ENCODE measurements at places on chromosomes 4 and X. TPM values are rescaled to one million over a fixed set of nuclear protein-coding genes. Genes with fewer than 3 reads are reported as not detected.

DNA sequence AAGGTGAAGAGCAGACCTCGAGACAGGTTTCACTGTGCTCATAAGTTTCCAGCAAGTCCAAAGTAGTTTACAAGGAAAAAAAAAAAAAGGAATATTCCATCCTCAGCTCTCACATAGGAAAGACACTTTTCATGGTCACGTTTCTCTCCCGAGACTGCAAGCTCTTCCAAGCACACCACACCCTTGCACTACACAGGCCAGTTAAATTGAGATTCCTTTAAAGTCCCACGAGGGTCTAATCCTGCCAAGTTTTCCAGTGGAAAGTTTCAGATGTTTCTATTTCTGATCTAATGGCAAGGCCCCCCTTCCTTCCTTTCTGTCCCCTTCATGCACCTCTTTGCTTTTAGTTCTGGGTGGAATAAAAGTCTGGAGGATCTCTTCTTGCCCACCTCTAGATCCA lies 67.9 kb upstream of the PCDH19 start:
- H3K27me3 ChIP-seq, result no peaks in the 10 kb centered on the region
- H3K4me1 ChIP-seq, result no peaks in the 10 kb centered on the region
- H3K27ac ChIP-seq, result no peak overlapping the region
- H3K36me3 ChIP-seq, result no peaks in the 10 kb centered on the region

DNA sequence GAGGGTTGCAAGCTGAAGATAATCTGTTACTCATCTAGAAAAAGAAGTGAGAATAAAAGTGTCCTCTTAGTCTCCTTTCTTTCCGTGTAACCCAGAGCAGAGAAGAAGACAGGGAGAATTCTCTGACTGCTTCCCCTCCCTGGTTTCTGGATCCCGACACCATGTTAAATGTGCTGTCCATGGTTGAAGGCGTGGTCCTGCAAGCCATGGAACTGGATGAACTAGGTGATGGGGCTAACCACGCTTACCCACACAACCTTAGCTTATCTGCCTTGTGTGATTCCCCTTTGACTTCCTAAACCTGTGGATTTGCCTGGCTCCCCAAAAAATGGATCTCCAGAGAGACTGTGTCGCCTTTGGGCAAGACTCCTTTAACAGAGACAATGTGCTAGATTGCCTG lies 907.6 kb downstream of the FSTL5 start:
- H3K27me3 ChIP-seq, result no peaks in the 10 kb centered on the region
- H3K36me3 ChIP-seq, result no peaks in the 10 kb centered on the region
- H3K4me1 ChIP-seq, result no peaks in the 10 kb centered on the region
- H3K27ac ChIP-seq, result no peak overlapping the region
- no peak for DNase-seq
- H3K4me3 ChIP-seq, result no peak overlapping the region

- no peak overlapping the region for H3K4me3 ChIP-seq
- H3K27me3 ChIP-seq, result peaks cover 10% of the 10 kb centered on the region
- no peak for DNase-seq
- H3K4me1 ChIP-seq, result no peaks in the 10 kb centered on the region
Observed at GRCh38 chr4:151573474-151573873, 164.5 kb downstream of the FHIP1A start.

DNA sequence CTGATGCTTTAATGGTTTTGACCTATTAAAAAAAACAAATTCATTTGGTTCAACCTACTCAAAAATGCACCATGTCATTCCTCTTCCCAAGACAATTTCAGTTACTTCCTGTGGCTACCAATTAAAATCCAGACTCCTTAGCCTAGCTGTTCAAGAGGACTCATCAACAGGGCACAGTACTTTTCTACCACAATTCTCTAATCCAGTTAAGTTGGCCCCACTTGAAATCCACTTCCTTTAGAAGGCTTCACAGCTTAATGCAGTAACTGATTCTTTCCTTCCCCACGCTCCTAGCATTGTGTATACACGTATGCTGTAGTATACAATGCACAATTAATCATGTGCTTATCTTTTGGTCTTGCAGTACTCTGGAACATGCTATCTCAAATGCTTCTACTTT lies 129.8 kb downstream of the UGT8 start:
- peaks cover 1% of the 10 kb centered on the region for H3K27me3 ChIP-seq
- H3K36me3 ChIP-seq, result no peaks in the 10 kb centered on the region
- no peaks in the 10 kb centered on the region for H3K4me1 ChIP-seq
- no peak overlapping the region for H3K4me3 ChIP-seq
- no peak for DNase-seq
- H3K27ac ChIP-seq, result no peak overlapping the region

DNA sequence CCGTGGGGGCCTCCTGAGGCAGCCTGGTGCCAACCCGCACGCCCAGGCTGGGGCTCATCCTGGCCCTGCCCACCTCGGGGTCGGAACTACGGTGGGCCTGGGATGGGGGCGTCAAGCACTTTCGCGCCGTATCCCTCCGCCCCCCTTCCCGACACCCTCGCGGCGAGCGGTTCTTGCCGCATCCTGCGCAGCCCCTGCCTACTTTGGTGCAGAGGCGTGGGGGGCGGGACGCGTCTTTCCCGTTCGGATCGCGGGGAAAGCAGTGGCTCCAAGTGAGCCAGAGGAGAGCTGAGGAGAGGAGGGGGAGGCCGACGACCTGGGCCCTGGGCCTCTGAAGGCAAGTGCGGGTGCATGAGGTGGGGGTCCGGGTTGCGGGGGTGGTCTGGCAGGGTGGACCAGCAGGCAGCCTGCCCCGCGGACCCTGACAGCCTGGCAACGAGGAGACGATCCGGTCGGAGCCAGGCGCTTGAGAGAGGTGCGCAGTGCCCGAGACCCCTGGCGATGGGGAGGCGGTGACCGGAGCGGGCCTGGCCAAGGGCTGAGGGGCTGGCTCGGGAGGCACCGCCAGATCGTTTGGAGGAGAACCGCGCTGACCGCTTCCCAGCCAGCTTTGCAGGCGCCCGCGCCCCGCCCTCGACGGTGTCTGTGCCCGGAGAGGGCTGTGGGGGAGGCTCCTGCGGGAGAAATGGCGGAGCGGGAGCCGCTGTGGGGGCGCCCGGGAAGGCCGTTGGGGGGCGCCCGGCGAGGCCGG lies at the start of gene GPRASP2:
Gene GPRASP2 (plus strand): TSS at position 233 of the 751 bp plus-strand sequence. CDS start 2,422 bp downstream, outside the sequence.
- peaks cover 19% of the 10 kb centered on the region for H3K4me1 ChIP-seq
- H3K4me3 ChIP-seq, result peak within 1 kb of the TSS; percentile 76
- no peaks in the 10 kb centered on the region for H3K36me3 ChIP-seq
- peaks cover 13% of the 10 kb centered on the region for H3K27me3 ChIP-seq
- H3K27ac ChIP-seq, result peak within 1 kb of the TSS; percentile 42
- peak; percentile 43 for DNase-seq

DNA sequence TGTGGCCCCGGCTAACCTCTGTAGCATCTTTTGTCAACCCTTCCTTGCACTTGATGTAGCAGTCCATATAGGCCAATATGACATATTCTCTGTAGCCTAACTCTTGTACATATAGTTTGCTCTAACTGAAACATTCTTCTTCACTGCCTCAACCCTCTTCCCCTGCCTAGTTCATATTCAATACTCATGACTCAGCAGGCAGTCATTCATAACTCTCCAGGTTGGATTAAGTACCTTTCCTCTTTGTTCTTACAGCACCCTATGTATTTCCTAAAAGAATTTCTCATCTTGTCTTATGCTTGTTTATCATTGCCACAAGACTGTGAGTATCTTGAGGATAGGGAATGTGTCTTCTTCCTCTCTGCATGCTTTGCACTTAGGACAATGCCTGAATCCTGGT lies 76.9 kb downstream of the TMLHE start:
- H3K36me3 ChIP-seq, result peaks cover 16% of the 10 kb centered on the region
- no peaks in the 10 kb centered on the region for H3K4me1 ChIP-seq
- H3K27me3 ChIP-seq, result no peaks in the 10 kb centered on the region
- H3K4me3 ChIP-seq, result no peak overlapping the region
- H3K27ac ChIP-seq, result no peak overlapping the region

The RPS6KA6 gene
- not detected for total RNA-seq

DNA sequence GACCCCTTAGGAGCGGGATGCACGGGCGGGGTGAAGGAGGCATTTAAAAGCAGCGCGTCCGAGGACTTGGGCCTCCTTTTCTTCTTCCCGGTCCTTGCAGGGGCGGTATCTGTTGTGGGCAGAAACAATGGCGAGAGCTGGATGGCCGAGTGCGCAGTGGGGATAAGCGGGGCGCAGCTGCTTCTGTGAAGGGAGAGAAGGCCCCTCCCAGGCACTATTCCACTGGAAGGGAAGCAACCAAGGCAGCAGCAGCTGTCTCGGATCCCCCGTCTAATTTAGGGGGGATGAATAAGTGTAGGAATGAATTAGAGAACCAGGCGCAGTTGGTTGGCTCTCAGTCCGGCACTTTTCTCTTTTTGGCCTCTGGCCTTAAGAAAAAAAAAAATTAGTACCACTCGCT lies 995 bp downstream of the SMARCA5 start:
- peaks cover 33% of the 10 kb centered on the region for H3K36me3 ChIP-seq
- H3K27ac ChIP-seq, result peak overlapping the region; percentile 93
- peak overlapping the region; percentile 95 for H3K4me3 ChIP-seq
- H3K4me1 ChIP-seq, result peaks cover 31% of the 10 kb centered on the region
- H3K27me3 ChIP-seq, result no peaks in the 10 kb centered on the region

GRCh38 chr4:1533501-1534064 lies 127.3 kb upstream of the NKX1-1 start:
- H3K36me3 ChIP-seq, result no peaks in the 10 kb centered on the region
- H3K4me3 ChIP-seq, result no peak overlapping the region
- no peak for DNase-seq
- H3K27ac ChIP-seq, result no peak overlapping the region
- peaks cover 12% of the 10 kb centered on the region for H3K27me3 ChIP-seq

The MAGEA12 gene
- total RNA-seq, result not detected

GRCh38 chr4:123423819-123424218 lies 27.2 kb downstream of the SPRY1 start:
- H3K36me3 ChIP-seq, result peaks cover 14% of the 10 kb centered on the region
- H3K4me3 ChIP-seq, result peak overlapping the region; percentile 72
- peak overlapping the region; percentile 100 for H3K27ac ChIP-seq
- DNase-seq, result peak; percentile 48

GRCh38 chr4:155974476-155974749 lies 20.7 kb upstream of the CTSO start:
- no peak for DNase-seq
- H3K4me3 ChIP-seq, result no peak overlapping the region
- no peak overlapping the region for H3K27ac ChIP-seq
- no peaks in the 10 kb centered on the region for H3K4me1 ChIP-seq

DNA sequence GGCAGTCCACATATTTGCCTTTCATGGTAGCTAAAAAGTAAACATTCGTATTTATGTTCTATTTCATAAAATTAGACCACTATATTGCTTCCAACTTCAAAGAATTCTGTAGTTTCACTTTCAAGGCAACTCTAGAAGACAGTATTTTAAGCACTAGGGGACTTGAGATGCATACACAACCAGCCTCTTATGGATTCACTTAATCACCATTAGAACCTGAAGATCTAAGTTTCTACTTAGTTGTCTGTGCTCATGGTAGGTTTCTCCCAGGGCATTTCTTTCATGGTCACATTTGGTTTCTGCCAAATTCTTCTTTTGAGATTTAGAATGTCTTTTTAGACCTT lies 209.9 kb upstream of the HCCS start:
- no peak for DNase-seq
- H3K27me3 ChIP-seq, result no peaks in the 10 kb centered on the region
- no peak overlapping the region for H3K4me3 ChIP-seq
- H3K27ac ChIP-seq, result no peak overlapping the region

DNA sequence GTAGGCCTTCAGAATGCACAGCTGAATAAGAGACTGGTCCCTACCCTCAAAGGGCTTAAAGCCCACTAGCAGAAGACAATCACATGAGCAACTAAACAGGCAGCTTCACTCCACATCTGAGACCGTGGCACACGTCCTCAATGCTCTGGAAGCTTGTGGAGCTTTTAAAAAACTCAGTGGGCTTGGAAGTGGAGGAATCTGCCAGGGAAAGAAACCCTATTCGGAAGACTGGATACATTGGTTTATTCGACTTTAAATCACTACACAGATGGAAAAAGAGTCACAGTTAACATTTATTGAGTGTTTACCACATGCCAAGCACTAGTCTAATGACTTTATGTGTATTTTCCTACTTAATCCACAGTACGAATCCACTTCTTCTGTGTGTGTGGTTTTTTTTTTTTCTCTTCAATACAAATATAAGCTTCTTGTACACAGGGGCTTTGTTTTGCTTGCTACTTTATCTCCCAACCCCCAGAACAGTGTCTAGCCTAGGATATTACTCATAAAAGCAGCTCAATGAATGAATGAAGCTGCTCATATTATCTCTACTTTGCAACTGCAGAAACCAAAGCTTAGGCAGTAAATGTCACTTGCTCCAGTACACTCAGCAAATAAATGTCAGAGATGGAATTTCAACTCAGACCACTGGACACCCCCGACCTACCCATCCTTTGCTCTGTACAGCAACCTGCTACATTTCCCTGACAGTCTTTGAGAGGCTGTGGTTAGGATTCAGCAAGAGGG lies 137.7 kb downstream of the LDB2 start:
- no peaks in the 10 kb centered on the region for H3K36me3 ChIP-seq
- H3K4me1 ChIP-seq, result no peaks in the 10 kb centered on the region
- no peak overlapping the region for H3K4me3 ChIP-seq
- no peak overlapping the region for H3K27ac ChIP-seq
- no peak for DNase-seq
- no peaks in the 10 kb centered on the region for H3K27me3 ChIP-seq

GRCh38 chrX:38081909-38082308 lies 75.6 kb downstream of the SYTL5 start:
- H3K4me1 ChIP-seq, result no peaks in the 10 kb centered on the region
- DNase-seq, result no peak
- H3K36me3 ChIP-seq, result no peaks in the 10 kb centered on the region
- H3K4me3 ChIP-seq, result no peak overlapping the region

GRCh38 chr4:113555868-113556267 lies 205.7 kb downstream of the CAMK2D start:
- no peak overlapping the region for H3K4me3 ChIP-seq
- H3K27me3 ChIP-seq, result no peaks in the 10 kb centered on the region
- DNase-seq, result no peak
- peaks cover 9% of the 10 kb centered on the region for H3K36me3 ChIP-seq

The H2BW2 gene
- total RNA-seq, result not detected

GRCh38 chr4:24240655-24241054 lies 343.7 kb downstream of the DHX15 start:
- H3K27ac ChIP-seq, result no peak overlapping the region
- H3K4me3 ChIP-seq, result no peak overlapping the region
- H3K4me1 ChIP-seq, result no peaks in the 10 kb centered on the region
- H3K36me3 ChIP-seq, result no peaks in the 10 kb centered on the region
- no peak for DNase-seq

GRCh38 chr4:109631532-109632108 lies 71.6 kb downstream of the MCUB start:
- peak; percentile 18 for DNase-seq
- peaks cover 29% of the 10 kb centered on the region for H3K36me3 ChIP-seq
- peaks cover 45% of the 10 kb centered on the region for H3K4me1 ChIP-seq
- H3K4me3 ChIP-seq, result no peak overlapping the region
- peak overlapping the region; percentile 74 for H3K27ac ChIP-seq

DNA sequence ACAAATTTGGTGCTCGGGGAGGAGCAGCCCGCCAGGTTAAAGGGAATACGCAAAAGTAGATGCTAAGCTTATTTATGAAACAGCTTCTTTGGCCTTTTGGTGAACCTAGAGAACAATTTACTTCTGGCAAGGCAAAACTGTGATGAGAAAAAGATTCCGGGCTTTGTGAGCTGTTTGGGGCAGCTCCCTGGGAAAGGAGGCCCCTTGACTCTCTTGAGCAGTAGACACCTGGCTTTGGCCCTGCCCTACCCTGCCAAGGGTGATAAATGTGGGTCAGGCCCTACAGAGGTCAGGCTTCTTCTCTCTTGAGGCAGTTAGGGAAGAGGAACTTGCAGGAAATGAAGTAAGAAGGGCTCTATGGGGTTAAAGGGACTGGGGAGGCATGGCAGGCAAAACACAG lies 509.6 kb downstream of the MID1IP1 start:
- peaks cover 82% of the 10 kb centered on the region for H3K36me3 ChIP-seq
- H3K27ac ChIP-seq, result peak overlapping the region; percentile 100
- DNase-seq, result no peak
- H3K4me3 ChIP-seq, result no peak overlapping the region
- peaks cover 79% of the 10 kb centered on the region for H3K4me1 ChIP-seq
